ENCODE measurements at places on chromosomes 3 and 15.

DNA sequence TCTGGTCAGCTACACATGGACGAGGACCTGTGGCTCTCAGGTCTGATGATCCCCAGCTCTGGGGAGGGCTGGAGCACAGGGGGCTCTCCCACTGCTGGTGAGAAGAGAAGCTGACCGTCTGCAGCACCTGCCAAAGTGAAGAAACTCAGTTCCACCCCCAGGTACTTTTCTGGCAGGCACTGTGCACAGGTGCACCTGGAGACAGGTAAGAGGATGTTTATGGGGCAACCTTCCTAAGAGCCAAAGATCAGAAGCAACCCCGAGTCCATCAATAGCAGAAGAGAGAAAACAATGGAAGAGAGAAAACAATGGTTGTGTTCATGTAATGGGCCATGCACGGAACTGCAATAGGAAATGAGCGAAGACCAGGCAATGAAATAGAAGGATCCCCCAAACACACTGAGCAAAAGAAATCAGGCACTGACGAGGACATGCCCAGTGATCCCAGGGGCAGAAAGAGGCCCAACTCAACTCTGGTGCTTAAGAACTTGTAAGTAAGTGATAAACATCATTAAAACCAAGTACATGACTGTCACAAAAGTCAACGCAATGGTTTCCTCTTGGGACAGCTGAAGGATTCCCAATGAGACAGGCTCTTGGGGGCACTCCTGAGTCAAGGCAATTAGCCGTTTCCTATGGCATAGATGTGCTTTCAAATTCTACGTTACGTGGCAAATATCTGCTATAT lies 95.0 kb upstream of the ALDH1A3 start:
- DNase-seq = no peak

GRCh38 chr3:72310419-72311380 lies 525.8 kb upstream of the PROK2 start:
- DNase-seq = no peak

DNA sequence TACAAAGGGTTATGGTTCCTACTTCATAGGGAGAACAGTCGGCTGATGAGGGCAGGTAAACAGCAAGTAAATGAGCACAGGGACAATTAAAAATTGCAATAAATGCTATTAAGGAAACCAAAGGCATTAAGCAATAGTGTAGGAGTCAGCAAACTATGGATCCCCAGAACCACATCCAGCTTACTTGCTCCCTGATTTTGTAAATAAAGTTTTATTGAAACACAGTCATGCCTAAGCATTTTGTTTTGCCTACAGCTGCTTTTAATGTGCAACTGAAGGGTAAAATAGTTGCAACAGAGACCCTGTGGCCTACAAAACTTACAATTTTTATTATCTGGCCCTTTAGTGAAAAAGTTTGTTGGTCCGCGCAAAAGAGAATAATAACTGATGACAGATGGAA lies 351.2 kb upstream of the NR2F2 start:
- no peak for DNase-seq

GRCh38 chr3:140500473-140500872 lies 177.4 kb upstream of the TRIM42 start:
- DNase-seq = no peak

DNA sequence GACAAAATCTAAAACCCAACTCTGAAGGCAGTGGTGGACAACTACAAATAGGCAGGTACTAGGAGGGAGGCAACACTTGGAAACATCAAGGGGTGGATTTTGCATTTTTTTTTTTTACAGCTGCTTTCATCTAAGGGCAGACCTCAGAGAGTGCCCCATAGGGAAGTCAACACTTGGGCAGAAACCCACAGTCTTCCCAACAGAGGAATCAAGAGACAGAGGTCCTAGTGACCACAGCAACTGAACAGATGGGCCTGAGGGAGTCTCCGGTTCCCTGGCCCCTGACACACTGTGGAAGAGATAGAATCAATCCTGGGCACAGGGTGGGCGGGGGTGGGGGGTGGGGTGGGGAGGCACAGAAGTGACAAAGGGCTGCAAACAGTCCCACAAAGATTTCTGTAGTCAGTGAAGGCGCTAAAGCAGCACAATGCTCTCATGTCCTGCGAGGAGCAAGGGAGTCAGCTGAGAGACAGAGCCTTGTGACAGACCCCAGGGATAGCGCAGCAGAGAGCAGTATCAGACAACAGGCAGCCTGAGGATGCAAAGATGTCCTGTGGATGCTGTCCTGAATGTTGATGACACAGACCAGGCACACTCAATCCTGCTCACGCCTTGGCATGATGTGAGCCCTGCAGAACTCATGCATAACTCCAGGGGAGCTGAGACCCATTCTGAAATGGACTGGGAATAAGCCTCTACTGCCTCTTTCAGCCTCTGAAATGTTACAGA lies 6.9 kb upstream of the RFTN1 start:
- DNase-seq = no peak

DNA sequence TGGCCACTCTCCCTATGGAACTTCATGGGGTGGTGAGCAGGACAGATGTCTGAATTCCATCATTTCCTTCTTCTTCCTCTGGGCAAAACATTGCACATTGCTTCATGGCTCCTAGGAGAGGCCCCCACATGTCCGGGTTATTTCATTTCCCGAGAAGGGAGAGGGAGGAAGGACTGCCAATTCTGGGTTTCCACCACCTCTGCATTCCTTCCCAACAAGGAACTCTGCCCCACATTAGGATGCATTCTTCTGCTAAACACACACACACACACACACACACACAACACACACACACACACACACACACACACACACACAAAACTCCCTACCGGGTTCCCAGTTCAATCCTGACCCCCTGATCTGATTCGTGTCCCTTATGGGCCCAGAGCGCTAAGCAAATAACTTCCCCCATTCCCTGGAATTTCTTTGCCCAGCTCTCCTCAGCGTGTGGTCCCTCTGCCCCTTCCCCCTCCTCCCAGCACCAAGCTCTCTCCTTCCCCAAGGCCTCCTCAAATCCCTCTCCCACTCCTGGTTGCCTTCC lies 1.9 kb downstream of the RHO start:
- DNase-seq = no peak

DNA sequence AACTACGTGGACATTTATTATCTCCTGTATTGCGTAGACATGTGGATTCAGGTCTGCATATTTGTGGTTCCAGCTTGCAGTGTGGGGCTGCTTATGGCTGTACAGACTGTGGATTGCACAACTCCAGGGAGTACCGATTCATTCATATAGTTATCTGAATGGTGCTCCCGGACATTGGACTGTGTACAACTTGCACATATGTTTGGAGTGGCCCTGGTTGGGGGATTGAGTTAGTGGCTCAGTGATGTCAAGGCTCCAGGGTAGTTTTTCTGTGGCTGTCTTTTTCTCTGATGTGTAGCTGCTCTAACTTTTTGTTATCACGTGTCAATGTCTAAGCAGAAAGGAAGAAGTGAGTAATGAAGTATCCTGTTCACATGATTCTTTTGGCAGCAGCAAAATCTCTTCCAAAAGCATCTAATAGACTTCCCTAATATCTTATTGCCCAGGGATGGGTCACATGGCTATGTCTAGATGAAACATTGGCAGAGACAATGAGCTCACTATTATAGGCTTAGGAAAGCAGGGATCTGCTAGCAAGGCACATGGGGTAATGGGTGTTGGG lies 15.8 kb downstream of the ST3GAL6 start:
- no peak for DNase-seq

DNA sequence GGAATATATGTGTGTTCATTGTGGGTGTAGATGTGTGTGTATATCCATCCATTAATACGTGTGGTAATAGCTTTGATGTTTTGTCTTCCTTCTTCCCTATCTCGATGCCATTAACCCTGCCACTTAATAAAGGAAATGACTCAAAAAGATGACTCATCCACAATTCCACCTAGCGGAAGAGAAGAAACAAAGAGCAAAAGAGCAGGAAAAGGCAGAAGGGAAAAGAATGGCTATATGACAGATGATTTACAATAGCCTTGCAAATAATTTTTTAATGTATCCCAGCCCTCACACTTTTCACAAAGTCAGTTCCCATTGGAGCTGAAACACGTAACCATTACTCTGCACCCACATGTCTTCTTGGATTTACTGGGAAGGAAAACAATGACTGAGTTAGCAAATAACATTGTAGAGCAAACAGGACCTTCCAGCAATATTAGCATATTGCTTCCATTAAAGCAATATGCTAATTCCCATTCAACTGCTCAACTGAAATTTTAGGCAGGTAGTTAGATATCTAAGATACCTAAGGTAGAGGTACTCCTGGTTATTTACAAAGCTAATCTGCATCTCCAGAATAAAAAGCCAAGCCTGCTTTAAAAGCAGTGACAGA lies 197.2 kb downstream of the KCNAB1 start:
- no peak for DNase-seq

GRCh38 chr3:156291272-156292123 lies 171.1 kb downstream of the KCNAB1 start:
- no peak for DNase-seq

DNA sequence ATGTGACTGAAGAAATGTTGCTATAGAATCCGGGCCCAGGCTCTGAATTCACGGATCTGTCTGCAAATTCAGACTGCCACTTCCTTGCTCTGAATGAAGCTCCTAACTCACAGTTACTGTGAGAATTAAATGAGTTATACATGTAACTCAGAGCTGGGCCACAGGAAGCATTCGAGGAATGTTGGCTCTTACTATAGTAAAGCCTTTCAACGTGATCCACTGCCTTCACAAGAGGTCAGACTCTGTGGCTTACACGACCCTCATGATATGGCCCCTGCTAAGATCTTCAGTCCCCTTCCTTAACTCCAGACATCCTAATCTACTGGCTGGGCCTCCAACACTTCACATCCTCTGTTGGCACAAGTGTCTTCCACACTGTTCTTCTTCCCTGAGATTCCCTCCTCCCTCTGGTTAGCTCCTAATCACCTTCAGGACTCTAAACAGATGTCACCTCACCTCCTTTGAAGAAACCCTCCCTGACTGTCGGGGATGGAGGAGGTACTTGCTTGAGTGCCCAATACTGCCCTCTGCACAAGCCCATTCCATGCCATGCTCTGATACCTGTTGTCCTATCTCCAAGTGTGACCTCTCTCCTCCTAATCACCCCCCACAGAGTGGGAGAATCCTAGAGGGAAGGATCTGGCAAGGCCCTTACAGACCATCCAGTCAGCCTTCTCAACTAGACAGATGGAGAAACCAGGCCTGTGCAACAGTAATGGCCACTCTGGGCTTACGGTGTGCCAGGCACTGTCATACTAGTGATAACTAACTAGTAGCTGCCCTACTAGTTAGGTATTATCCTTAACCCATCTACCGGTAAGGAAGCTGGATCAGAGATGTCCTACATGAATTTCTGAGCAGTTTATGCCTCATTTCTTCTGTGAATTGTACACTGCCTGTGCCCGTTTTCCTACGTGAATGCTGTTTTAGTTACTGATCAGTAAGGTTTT lies 1.3 kb downstream of the ACTR8 start:
- no peak for DNase-seq

DNA sequence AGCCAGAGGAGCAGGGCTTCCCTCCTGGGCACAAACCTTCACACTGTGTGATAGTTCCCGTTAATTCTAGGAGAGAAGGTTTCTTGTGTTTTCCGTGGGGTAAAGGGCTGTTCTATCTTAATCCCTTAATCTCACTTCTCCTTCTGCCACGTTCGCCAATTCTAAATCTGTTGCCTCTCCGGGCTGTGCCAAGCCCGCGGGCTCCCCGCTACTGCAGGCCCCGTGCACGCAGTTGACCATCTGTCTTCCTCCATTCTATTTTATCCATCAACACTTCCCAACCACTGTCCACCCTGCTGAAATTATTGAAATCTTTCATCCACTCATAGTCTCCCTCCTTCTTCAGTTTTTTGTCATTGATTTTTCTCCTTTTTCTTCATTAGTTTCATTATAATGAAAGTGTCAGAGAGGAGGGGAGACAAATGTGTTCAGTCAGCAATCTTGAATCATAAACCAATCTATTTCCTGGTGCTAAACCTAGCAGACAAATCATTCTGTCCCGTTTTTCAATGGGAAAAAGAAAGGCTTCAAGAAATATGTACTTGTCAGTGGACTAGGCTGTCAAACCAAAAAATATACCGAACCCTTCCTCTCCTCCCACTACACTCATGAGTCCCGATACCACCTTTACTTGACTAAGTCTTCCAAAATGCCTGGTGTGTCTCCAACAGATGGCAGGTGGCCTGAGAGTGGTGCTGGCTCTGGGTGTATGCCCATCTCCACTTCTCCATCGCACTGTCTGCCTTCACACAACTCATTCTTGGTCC lies 39.6 kb downstream of the SLCO2A1 start:
- no peak for DNase-seq

DNA sequence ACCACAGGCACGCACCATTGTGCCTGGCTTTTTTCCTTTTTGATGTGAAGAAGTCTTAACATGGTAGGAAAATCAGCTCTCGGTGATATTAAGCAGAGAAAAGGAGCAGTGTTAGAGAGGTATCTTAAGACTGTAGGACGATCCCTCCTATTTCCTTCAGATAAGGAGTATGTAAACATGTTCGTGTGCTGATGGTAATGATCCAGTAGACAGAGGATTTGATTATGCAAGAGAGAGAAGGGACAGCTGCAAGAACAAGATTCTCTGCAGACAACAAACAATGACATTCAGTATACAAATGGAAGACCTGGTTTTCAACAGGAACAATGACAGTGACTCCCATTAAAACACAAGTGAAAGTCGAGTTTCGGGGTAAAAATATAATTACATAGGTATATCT lies 95.1 kb upstream of the MELTF start:
- no peak for DNase-seq

DNA sequence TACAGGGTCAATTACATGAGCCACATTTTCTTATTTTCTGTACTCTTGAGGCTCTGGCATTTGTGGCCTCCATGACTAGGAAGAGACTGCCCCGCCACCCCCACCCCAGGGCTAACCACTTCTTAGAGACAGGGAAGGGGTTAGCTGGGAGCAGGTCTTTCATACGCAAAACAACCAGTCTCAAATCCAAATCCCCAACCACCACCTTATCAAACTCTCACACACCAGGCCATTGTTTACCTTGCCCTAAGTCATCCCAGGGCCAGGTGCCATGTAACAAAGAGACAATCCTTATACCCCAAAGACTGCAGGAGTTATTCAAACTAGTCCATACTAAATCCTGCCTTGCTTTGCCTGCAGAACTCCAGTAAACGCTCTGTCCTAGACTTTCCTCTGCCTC lies 77.8 kb downstream of the B3GNT5 start:
- DNase-seq = no peak

- DNase-seq = no peak
These were observed 85.7 kb downstream of the RYR3 start for GRCh38 chr15:33396475-33396874.

DNA sequence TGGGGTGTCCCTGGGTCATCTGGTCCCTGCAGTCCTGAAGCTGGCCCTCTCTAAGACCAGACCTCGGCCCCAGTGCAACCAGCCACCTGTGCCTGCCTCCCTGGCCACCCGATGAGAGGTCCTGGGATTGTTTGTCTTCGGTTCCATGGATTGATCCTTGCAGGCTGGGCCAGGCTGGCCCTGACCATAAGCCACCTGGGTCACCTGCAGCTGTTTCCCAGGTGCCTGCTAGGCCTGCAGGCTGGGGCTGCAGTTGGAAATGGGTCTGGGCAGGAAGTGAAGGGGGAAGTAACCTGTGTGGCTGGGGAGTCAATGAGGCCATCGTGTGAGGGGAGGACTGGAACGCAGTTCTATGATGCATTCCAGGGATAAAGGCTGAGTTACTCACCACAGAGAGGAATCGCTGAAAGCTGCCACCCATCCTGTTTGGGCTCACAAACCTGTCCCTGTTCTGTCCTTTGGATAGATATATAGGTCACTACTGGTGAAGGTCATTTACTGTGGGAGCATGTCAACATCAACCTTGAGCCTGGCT lies 30.9 kb upstream of the VPS8 start:
- no peak for DNase-seq
